ENCODE measurements at places on chromosomes 2 and 18. TPM values are rescaled to one million over a fixed set of nuclear protein-coding genes. Genes with fewer than 3 reads are reported as not detected.

The RFTN2 gene
- polyA plus RNA-seq = 21.6 TPM

The SIX2 gene
- not detected for polyA plus RNA-seq

The SPIRE1 gene
- 65.1 TPM for polyA plus RNA-seq

The TXNDC2 gene
- polyA plus RNA-seq = not detected

The ZSWIM2 gene
- polyA plus RNA-seq = not detected

The POTEI gene
- polyA plus RNA-seq = 0.67 TPM

The CROCC2 gene
- not detected for polyA plus RNA-seq

The GREB1L gene
- 5.0 TPM for polyA plus RNA-seq

The SLC30A3 gene
- not detected for polyA plus RNA-seq

The THSD7B gene
- not detected for polyA plus RNA-seq

The TUBA3E gene
- 0.20 TPM for polyA plus RNA-seq

The DHRS9 gene
- not detected for polyA plus RNA-seq

The C2orf78 gene
- polyA plus RNA-seq = not detected

The KCNS3 gene
- 0.98 TPM for polyA plus RNA-seq

The AKAIN1 gene
- polyA plus RNA-seq = 444 TPM

The ANKRD30BL gene
- polyA plus RNA-seq = 0.35 TPM

The TIGD1 gene
- 0.28 TPM for polyA plus RNA-seq
